ENCODE measurements at places on chromosomes 7 and 10.

GRCh38 chr7:83976302-83976701 is 218.3 kb downstream of the SEMA3A start:
- H3K4me3 ChIP-seq: no peak overlapping the region
- no peaks in the 10 kb centered on the region for H3K4me1 ChIP-seq
- no peaks in the 10 kb centered on the region for H3K27me3 ChIP-seq
- no peaks in the 10 kb centered on the region for H3K36me3 ChIP-seq
- peak; percentile 74 for DNase-seq

- peaks cover 78% of the 10 kb centered on the region for H3K4me1 ChIP-seq
- peak; percentile 32 for DNase-seq
- H3K36me3 ChIP-seq: no peaks in the 10 kb centered on the region
- no peaks in the 10 kb centered on the region for H3K27me3 ChIP-seq
- H3K4me3 ChIP-seq: peak overlapping the region; percentile 39
These were observed 12.9 kb downstream of the PDZD8 start for GRCh38 chr10:117362313-117362712.

GRCh38 chr10:12700557-12700874 is 301.0 kb downstream of the CCDC3 start:
- H3K4me3 ChIP-seq: no peak overlapping the region
- no peaks in the 10 kb centered on the region for H3K36me3 ChIP-seq
- H3K4me1 ChIP-seq: peaks cover 36% of the 10 kb centered on the region
- no peak overlapping the region for H3K27ac ChIP-seq
- no peaks in the 10 kb centered on the region for H3K27me3 ChIP-seq

DNA sequence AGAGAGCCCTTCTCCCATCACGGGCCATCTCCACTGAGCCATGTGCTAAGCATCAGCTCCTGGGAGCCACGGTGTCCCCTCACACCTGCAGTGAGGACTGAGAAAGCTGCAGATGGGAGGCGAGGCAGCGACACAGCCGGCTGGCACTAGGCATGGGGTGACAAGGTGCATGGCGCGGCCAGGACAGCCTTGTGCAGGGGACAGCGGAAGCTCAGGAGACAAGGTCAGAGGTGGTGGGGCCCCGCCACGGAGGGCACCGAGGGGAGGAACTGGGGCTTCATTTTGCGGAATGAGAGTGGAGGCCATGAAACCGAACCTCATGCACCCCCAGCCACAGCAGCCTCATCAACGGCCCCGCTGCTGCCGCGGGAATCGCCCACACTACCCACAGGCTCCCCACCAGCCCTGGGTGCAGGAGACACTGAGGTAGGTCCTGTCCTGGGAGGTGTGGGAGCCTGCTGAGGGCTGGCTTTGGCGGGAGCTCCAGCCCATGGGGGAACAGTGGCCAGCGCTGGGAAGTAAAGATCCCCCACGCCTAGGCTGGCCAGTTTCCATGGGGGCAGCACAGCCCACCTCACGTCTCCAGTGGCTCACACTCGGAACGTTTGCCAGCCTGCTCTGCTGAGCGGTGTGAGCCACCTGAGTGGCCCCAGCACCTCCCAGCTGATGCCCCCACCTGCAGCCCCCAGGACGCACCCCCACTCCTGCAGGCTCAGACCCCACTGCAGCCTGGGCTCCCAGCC is 71.2 kb upstream of the INSIG1 start:
- H3K4me3 ChIP-seq: no peak overlapping the region
- no peaks in the 10 kb centered on the region for H3K27me3 ChIP-seq
- DNase-seq: no peak
- no peak overlapping the region for H3K27ac ChIP-seq
- peaks cover 32% of the 10 kb centered on the region for H3K4me1 ChIP-seq

DNA sequence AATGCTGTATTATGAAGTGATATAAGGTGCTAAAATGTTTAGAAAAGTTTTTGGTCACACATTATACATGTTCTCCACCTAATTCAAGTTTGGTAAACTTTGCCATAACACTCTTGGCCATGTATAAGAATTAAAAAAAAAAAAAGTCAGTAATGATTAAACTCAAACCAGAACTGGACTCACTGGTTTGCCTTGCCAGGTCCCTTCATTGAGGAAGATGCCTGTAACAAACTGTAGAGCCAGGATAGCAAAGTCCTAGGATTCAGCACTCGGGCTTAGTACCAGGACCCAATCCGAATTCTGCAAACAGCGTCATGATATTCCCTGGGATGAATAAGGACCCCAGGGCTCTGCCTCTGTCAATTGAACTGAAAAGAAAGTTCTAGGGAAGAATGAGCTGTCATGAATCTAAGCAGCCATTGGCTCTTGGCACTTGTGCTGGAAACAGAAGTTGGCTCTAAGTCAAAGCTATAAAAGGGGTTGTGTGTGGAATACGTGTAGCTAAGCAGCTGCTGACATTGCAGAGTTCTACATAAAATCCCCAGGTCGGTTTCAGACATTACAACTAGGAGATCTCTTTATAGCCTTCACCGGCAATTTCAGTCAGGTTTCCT is 216.9 kb downstream of the C7orf25 start:
- no peaks in the 10 kb centered on the region for H3K36me3 ChIP-seq
- H3K27me3 ChIP-seq: no peaks in the 10 kb centered on the region
- no peak overlapping the region for H3K27ac ChIP-seq
- H3K4me3 ChIP-seq: no peak overlapping the region
- H3K4me1 ChIP-seq: no peaks in the 10 kb centered on the region

DNA sequence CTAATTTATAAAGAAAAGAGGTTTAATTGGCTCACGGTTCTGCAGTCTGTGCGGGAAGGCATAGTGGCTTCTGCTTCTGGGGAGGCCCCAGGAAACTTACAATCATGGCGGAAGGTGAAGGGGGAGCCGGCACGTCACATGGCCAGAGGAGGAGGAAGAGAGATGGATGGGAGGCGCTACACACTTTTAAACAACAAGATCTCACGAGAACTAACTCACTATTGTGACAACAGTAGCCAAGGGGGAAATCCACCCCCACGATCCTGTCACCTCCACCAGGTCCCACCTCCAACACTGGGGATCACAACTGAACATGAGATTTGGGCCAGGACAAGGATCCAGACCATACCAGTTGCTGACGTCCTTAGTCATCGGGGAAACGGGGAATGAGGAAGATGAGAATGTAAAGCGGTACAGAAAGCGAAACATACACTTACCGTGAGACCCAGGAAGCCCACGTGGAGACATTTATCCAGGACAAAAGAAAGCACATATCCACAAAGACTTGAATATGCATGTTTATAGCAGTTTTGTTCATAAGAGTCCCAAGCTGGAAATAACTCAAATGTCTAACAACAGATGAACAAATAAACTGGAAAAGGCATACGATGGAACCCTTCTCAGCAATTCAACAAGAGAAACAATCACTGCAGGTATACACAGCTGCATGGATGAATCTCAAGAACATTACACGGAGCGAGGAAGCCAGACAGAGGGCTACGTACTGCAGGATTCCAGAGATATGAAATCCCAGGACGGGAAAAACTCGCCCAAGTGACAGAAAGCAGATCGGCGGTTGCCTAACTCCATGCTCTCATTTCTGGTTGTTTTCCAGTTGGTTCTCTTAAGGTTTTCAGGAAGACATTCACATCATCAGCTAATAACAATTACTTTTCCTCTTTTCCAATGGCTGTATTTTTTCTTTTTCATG is 26.2 kb upstream of the INPP5A start:
- H3K4me3 ChIP-seq: no peak overlapping the region
- no peaks in the 10 kb centered on the region for H3K36me3 ChIP-seq
- no peak for DNase-seq

- no peaks in the 10 kb centered on the region for H3K36me3 ChIP-seq
- H3K4me3 ChIP-seq: no peak overlapping the region
- no peak for DNase-seq
These were observed 328.1 kb upstream of the STEAP1 start for GRCh38 chr7:89826121-89826520.

DNA sequence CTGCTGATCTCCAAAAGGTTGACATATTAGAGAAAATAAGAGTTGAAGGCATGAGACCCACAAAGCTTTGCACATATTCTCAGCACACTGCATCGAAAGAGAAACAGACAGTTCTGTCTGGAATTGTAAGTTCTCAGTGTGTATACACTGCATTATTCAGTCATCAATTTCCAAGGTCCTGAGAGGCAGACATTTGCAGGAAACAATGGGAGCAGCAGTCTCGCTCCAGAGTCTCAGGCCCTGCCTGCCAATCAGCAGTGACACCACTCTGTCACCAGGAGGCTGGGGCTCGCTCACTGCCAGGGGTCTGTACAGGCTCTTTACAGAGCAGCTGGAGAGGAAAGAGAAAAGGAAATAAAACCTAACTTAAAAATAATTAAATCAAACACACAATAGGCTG is 36.3 kb downstream of the JAZF1 start:
- H3K27me3 ChIP-seq: no peaks in the 10 kb centered on the region
- H3K4me1 ChIP-seq: no peaks in the 10 kb centered on the region
- no peak overlapping the region for H3K4me3 ChIP-seq
- H3K36me3 ChIP-seq: no peaks in the 10 kb centered on the region
- no peak for DNase-seq

GRCh38 chr7:148967032-148967372 is 61.3 kb downstream of the PDIA4 start:
- peak overlapping the region; percentile 67 for H3K4me3 ChIP-seq
- H3K27ac ChIP-seq: no peak overlapping the region
- peaks cover 6% of the 10 kb centered on the region for H3K4me1 ChIP-seq
- DNase-seq: no peak

DNA sequence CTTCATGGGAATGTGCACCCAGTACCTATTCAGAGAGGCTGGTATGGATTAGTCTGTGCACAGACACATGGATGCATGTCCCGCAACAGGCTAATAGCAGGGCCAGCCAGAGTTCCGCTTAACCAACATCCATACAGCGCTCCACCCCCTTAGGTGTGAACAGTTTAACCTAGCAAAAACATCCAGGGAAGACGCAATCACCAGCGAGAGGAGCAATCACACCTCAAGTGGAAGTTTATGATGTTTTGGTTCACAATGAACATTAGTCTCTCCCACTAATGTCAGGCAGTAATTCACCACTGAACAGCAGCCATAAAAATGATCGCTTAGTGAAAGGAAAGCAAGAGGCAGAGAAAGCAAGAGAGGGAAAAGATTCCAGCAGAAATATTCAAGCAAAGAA is 91.1 kb downstream of the PLXNA4 start:
- H3K4me1 ChIP-seq: no peaks in the 10 kb centered on the region
- no peaks in the 10 kb centered on the region for H3K36me3 ChIP-seq
- DNase-seq: no peak
- H3K27ac ChIP-seq: no peak overlapping the region
- no peak overlapping the region for H3K4me3 ChIP-seq
- H3K27me3 ChIP-seq: no peaks in the 10 kb centered on the region

- H3K27me3 ChIP-seq: no peaks in the 10 kb centered on the region
- no peak overlapping the region for H3K4me3 ChIP-seq
- H3K27ac ChIP-seq: peak overlapping the region; percentile 32
- no peak for DNase-seq
These were observed 174.2 kb downstream of the KIAA1217 start for GRCh38 chr10:24382979-24383663.

GRCh38 chr10:92590623-92591549 is 2.0 kb upstream of the KIF11 start:
- H3K27me3 ChIP-seq: no peaks in the 10 kb centered on the region
- peak overlapping the region; percentile 59 for H3K4me3 ChIP-seq
- peaks cover 24% of the 10 kb centered on the region for H3K4me1 ChIP-seq
- H3K27ac ChIP-seq: peak overlapping the region; percentile 95
- DNase-seq: peak; percentile 19

DNA sequence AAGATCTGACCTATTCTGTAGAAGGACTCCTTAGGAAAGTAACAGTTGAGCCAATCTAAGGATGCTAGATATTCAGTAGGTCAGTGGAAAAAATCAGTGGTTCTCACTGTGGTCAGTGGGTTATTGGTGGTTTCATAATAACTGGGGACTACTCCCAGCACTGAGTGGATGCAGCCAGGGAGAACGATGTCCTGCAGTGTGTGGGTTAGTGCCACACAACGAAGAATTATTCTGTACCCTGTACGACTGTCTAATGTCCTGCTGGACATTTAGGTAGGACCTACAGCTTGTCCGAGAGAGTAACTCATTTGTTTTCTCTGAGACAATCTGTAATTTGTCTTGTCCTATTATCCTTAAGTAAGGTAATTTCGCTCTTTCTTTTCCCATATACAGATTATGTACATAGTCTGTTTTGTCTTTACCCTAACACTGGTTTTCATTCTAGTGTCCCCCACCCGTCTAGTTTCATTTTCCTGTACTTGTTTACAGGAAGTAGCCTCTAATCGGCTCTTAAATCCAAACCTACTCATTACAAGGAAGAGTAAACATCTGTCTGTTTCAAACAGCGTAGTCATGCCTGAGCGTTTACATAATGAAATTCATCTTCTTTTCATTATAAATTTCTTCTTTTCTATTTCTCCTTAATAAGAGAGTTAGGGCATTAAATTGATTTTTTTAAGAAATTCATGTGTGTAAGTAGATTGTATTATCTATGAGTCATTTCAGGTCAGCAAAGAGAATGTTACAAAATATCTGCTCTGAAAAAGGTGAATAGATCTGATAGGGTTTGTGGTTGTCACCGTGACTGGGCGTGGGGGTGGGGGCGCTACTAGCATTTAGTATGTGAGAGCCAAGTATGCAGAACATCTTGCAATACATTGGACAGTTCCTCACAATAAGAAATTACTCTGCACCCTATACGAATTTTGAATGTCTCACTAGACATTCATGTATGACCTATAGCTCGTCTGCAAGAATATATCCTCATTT is 8.3 kb upstream of the ZC3HAV1L start:
- H3K4me3 ChIP-seq: no peak overlapping the region
- H3K27me3 ChIP-seq: no peaks in the 10 kb centered on the region
- no peak for DNase-seq
- H3K36me3 ChIP-seq: peaks cover 5% of the 10 kb centered on the region
- peaks cover 7% of the 10 kb centered on the region for H3K4me1 ChIP-seq

DNA sequence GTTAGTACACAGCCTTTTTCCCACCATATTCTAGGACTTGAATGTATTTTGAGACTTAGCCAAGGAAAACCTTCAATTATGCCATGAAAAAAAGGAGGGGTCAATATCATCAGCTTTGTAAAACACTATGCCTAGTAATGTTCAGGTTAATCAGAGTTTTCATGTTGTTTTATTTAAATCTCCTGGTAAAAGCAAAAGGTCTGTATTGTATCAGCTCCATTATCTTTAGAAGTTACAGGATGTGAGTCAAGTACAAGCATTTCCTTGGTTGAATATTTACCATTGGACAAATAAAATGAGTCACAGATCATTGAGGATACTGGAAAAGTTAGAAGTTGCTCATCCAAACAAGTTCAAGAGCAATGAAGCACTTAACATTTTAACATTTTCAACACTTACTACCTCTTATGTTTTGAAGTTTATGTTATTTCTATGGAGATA is 89.9 kb upstream of the CAPZA2 start:
- 0 out of 2 replicates have a peak overlapping the region, but pooled peaks have one; percentile 7 for H3K4me3 ChIP-seq
- peaks cover 60% of the 10 kb centered on the region for H3K4me1 ChIP-seq
- peak overlapping the region; percentile 95 for H3K27ac ChIP-seq
- no peaks in the 10 kb centered on the region for H3K27me3 ChIP-seq
- peaks cover 57% of the 10 kb centered on the region for H3K36me3 ChIP-seq
- DNase-seq: peak; percentile 87
